ENCODE measurements at places on chromosomes 3 and 15.

DNA sequence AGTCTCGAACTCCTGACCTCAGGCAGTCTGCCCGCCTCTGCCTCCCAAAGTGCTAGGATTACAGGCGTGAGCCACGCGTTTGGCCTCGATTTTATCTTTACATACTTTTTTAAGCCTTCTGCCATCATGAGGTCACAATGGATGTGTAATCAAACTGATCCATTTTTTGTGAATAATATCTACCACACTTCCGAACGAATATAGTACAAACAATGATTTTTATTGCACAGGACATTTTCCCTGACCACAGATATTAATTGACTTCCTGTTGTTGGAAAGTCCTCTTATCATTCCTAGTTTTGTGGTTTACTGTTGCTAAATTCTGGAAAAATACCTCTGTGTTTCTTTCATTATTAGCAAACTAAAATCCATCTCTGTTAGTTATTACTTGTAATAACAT lies 68.9 kb downstream of the MINDY2 start:
- no peak for DNase-seq

DNA sequence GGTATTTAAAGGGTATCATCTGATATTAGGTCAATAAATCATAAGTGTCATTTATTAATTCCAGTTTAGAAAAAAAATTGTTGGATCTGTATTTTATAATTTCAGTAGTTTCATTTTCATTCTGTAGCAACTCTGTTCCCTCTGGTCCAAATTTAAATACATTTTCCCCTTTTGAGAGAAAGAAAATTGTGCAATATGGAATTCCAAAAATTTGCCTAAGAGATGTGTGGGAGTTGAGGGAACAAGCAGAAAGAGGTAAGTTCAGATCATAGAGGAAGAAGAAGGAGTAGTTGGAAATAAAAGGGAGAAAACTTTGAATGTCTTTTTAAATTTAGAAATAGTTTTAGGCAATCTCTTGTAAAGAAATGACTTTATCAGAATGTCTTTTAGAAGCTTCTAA lies 48.9 kb upstream of the MME start:
- DNase-seq, result no peak

DNA sequence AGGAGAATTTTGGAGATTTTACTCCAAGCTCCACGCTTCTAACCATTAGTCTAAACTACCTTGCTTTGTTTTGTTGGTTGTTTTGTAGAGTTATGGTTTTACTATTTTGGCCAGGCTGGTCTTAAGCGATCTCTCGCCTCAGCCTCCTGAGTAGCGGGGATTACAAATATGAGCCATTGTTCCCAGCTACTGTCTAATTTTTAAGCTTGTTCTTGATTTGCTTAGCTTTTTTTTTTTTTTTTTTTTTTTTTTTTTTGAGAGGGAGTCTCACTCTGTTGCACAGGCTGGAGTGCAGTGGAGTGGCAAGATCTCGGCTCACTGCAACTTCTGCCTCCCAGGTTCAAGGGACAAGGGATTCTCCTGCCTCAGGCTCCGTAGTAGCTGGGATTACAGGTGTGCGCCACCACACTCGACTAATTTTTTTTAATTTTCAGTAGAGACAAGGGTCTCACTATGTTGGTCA lies 28.5 kb downstream of the EFCAB12 start:
- no peak for DNase-seq

GRCh38 chr3:155690921-155691320 lies 54.0 kb downstream of the PLCH1 start:
- DNase-seq, result no peak

GRCh38 chr3:123275691-123276090 lies 73.9 kb downstream of the SEC22A start:
- DNase-seq, result no peak

GRCh38 chr3:31523543-31523942 lies 9.2 kb upstream of the STT3B start:
- no peak for DNase-seq

GRCh38 chr15:61840090-61840489 lies 220.2 kb downstream of the VPS13C start:
- no peak for DNase-seq

- no peak for DNase-seq
Measured at GRCh38 chr3:46484388-46484787, 13.4 kb upstream of the RTP3 start.

GRCh38 chr3:171892457-171892856 lies 49.3 kb downstream of the TMEM212 start:
- DNase-seq, result no peak

GRCh38 chr15:63778800-63779199 lies 54.9 kb downstream of the HERC1 start:
- DNase-seq, result no peak

Measured in tibial artery (tissue), 4 donors.